Common myeloid progenitor, CD34-positive (primary cell): ENCODE measurements at places on chromosomes 4 and X.

DNA sequence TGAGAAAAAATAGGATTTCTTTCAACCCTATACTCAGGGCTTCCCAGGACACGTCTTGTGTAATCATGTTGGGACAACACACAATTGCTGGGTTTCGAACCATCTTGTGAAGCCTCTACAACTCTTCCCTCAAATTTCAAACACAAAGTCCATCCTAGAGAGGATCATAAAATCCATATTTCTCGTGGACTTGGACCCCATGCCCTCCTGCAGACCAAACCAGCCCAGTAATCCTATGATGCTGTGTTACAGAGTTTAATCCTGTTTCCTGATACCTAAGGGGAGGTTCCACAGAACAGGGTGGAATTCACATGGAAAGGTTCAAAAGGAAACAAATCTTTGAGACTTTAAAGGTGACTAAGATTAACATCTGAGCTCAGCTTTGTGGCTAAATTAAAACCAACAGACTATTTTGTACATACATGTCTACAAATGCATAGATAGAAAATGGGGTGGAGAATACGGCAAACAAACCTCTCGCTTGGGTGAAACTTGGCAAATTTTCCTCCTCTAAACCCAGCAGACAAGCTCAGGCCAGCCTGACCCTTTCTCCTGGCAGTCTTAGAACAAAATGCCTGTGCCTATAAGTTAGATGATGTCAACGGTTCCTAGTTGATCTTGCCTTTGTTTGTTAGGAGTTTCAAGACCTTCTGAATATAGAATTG is 38.1 kb downstream of the EGFL6 start:
- DNase-seq = no peak
- no peaks in the 10 kb centered on the region for H3K4me1 ChIP-seq
- no peak overlapping the region for H3K27ac ChIP-seq
- H3K36me3 ChIP-seq = no peaks in the 10 kb centered on the region
- H3K27me3 ChIP-seq = no peaks in the 10 kb centered on the region

DNA sequence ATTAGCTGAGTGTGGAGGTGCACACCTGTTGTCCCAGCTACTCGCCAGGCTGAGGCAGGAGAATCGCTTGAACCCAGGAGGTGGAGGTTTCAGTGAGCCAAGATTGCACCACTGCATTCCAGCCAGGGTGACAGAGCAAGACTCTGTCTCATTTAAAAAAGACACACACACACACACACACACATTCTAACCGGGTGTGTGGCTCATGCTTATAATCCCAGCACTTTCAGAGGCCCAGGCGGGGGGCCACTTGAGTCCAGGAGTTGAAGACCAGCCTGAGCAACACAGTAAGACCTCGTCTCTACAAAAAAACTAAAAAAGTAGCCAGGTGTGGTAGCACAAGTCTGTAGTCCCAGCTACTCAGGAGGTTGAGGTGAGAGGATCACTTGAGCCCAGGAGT is 152.3 kb downstream of the LRBA start:
- H3K36me3 ChIP-seq = peaks cover 11% of the 10 kb centered on the region
- no peak for DNase-seq
- peaks cover 1% of the 10 kb centered on the region for H3K4me1 ChIP-seq
- no peak overlapping the region for H3K4me3 ChIP-seq
- H3K27ac ChIP-seq = no peak overlapping the region

DNA sequence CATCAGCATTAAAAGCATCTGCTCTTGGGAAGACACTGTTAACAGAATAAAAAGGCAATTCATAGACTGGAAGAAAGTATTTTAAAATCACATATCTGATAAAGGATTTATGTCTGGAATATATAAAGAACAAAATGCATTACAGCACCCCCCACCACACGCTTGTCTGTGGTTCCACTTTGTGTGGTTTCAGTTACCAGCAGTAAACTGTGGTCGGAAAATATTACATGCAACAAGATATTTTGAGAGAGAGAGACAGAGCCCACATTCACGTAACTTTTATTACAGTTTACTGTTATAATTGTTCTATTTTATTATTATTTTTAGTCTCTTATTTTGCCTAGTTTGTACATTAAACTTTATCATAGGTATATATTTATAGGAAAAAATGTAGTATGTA is 21.2 kb upstream of the PDE6B start:
- H3K27me3 ChIP-seq = peaks cover 4% of the 10 kb centered on the region
- no peaks in the 10 kb centered on the region for H3K36me3 ChIP-seq
- H3K4me1 ChIP-seq = peaks cover 17% of the 10 kb centered on the region
- H3K4me3 ChIP-seq = no peak overlapping the region
- no peak overlapping the region for H3K27ac ChIP-seq
- peak; percentile 84 for DNase-seq

DNA sequence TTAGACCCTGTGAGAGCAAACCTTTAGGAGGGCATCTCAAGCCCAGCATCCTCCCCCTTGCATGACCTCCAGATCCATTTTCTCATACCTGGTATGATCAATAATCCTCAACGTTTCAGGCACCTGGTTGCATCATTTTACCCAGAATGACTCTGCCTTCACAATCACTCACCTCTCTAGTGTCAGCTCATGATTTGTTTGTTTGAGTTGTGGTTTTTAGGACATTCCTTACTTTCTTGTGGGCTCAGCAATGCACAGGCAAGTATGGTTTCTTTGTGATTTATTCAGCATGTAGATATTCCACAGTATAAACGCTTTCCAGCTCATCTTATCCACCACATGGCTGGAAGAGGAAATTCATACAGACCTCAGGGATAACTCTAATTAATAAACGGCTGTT is 93.6 kb upstream of the CPEB2 start:
- no peaks in the 10 kb centered on the region for H3K4me1 ChIP-seq
- no peaks in the 10 kb centered on the region for H3K36me3 ChIP-seq
- no peak overlapping the region for H3K4me3 ChIP-seq

DNA sequence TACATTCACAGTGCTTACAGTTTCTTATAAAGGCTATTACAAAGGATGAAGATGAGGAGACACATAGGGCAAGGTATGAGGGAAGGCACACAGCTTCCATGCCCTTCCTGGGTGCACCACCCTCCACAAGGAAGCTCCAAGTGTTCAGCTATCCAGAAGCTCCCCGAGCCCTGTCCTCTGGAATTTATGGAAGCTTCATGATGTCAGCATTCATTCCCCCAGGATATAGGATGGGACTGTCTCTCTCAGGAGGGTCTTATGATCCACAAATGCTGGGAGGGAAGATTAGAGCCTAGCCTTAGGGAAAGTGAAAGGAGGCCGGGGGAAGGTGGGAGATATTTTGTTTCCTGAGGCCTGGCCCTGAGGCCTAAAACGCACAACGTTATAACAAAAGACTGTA is 236.0 kb downstream of the ANK2 start:
- H3K36me3 ChIP-seq = no peaks in the 10 kb centered on the region
- H3K4me3 ChIP-seq = no peak overlapping the region

DNA sequence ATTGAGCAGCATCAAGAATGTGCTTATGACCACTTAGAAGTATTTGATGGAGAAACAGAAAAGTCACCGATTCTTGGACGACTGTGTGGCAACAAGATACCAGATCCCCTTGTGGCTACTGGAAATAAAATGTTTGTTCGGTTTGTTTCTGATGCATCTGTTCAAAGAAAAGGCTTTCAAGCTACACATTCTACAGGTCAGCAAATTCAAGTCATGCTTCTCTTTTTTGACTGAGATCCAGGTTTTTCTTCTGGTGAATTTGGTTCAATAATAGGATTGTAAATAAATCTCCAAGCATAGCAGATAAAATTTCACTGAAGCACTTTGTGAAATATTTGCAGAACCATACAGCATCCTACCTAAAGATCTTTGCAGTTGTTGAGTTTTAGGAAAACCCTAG is 218.1 kb downstream of the TLL1 start:
- peaks cover 3% of the 10 kb centered on the region for H3K27me3 ChIP-seq
- H3K36me3 ChIP-seq = no peaks in the 10 kb centered on the region
- H3K4me3 ChIP-seq = no peak overlapping the region
- no peaks in the 10 kb centered on the region for H3K4me1 ChIP-seq
- DNase-seq = no peak

GRCh38 chr4:59127743-59128142 is 2017.6 kb upstream of the IGFBP7 start:
- no peaks in the 10 kb centered on the region for H3K36me3 ChIP-seq
- no peak overlapping the region for H3K4me3 ChIP-seq
- no peak overlapping the region for H3K27ac ChIP-seq
- DNase-seq = no peak

GRCh38 chr4:163558539-163559044 is 64.1 kb downstream of the TMA16 start:
- peak overlapping the region; percentile 20 for H3K4me3 ChIP-seq
- H3K4me1 ChIP-seq = peaks cover 23% of the 10 kb centered on the region
- peak; percentile 89 for DNase-seq
- no peaks in the 10 kb centered on the region for H3K27me3 ChIP-seq
- H3K36me3 ChIP-seq = no peaks in the 10 kb centered on the region

- DNase-seq = no peak
- peaks cover 26% of the 10 kb centered on the region for H3K4me1 ChIP-seq
- H3K36me3 ChIP-seq = peaks cover 7% of the 10 kb centered on the region
- no peak overlapping the region for H3K4me3 ChIP-seq
- H3K27me3 ChIP-seq = no peaks in the 10 kb centered on the region
Measured at GRCh38 chrX:2224597-2225235, 276.1 kb downstream of the DHRSX start.

DNA sequence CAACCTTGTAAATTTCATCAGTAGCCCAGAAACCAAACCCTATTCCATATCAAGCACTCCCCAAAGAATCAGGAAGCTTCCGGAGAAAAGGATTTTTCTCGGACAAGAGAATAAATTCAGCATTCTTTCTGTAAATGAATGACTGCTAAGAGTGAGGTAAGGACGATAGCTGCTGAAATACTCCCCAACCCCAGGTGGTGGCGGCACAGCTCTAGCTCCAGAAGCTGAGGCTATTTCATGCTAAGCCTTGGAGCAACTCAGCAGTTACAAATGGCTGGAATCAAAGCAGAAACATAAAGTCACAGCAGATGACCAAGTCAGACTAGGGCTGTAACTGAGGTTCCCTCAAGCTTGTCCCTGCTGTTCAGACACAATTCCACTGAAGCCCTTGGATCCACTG is 13.9 kb upstream of the PCDH19 start:
- H3K27me3 ChIP-seq = peaks cover 10% of the 10 kb centered on the region
- H3K4me3 ChIP-seq = no peak overlapping the region
- no peak for DNase-seq
- H3K27ac ChIP-seq = no peak overlapping the region
- no peaks in the 10 kb centered on the region for H3K36me3 ChIP-seq

DNA sequence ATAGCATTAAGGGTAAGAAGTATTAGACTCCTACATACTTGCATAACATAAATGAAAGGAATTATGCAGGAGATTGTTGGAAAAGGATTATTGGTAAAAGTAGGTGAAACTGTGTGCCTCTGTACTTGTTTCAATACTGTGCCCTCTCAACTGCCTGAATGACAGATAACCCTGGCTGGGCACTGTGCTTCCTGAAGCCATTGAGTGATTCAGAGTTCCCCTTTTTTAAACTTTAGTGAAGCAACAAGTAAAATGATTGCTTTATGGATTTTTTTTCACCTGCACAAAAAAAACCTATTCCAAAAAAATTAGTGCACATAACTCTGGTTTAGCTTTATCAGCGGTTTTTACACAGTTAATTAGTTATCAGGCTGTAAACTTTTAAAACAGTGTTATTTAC is 204.8 kb downstream of the TRAM1L1 start:
- no peaks in the 10 kb centered on the region for H3K27me3 ChIP-seq
- no peaks in the 10 kb centered on the region for H3K36me3 ChIP-seq
- H3K27ac ChIP-seq = peak overlapping the region; percentile 18
- peak; percentile 10 for DNase-seq
- H3K4me1 ChIP-seq = no peaks in the 10 kb centered on the region

- no peak for DNase-seq
- no peaks in the 10 kb centered on the region for H3K36me3 ChIP-seq
- no peak overlapping the region for H3K4me3 ChIP-seq
- H3K4me1 ChIP-seq = no peaks in the 10 kb centered on the region
- H3K27ac ChIP-seq = no peak overlapping the region
- H3K27me3 ChIP-seq = no peaks in the 10 kb centered on the region
Measured at GRCh38 chrX:133229361-133229760, 11.2 kb upstream of the TFDP3 start.

- peaks cover 17% of the 10 kb centered on the region for H3K27me3 ChIP-seq
- no peaks in the 10 kb centered on the region for H3K4me1 ChIP-seq
- no peaks in the 10 kb centered on the region for H3K36me3 ChIP-seq
- H3K27ac ChIP-seq = no peak overlapping the region
- no peak for DNase-seq
Measured at GRCh38 chrX:1075741-1076140, 136.7 kb downstream of the CRLF2 start.

GRCh38 chr4:181846934-181847333 is 396.3 kb upstream of the TENM3 start:
- no peaks in the 10 kb centered on the region for H3K27me3 ChIP-seq
- H3K27ac ChIP-seq = no peak overlapping the region
- no peak for DNase-seq
- H3K36me3 ChIP-seq = no peaks in the 10 kb centered on the region
- H3K4me1 ChIP-seq = no peaks in the 10 kb centered on the region

DNA sequence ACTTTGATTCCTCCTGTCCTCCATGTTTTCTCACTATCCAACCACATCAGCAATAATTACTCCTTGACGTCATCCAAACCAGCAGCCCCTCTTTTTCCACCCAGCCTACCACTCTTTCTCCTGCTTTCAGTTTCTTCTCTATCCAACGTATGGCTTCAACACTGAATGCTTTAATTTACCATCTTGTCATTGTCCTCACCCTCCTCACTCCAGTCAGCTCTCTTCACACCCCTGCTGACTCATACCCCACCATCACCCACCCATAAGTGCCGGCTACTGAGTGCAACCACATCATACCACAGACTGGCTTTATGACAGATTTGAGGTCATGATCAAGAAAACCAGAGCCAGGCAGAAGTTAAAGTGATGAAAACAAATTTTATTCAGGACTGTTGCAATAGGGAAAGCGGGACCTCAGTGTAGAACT is 9.8 kb upstream of the ANXA5 start:
- peak; percentile 91 for DNase-seq
- H3K4me3 ChIP-seq = no peak overlapping the region
- no peaks in the 10 kb centered on the region for H3K27me3 ChIP-seq
- H3K4me1 ChIP-seq = no peaks in the 10 kb centered on the region
- no peaks in the 10 kb centered on the region for H3K36me3 ChIP-seq

DNA sequence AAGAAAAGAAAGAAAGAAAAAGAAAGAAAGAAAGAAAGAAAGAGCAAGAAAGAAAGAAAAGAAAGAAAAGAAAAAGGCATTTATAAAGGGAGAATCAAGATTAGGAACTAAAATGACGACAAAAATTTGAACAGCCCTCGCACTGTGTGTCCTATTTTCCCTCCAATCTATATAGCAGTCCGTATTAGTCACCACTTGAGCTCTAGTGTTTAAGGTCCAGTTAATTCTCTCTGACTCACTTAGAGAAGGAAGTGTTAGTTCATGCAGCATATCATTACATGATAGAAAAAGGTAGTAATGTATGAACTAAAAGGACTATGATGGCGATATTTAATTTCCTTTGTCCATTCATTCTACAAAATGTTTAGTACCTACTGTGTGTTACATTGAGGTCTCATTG is 122.7 kb downstream of the CBLL2 start:
- no peaks in the 10 kb centered on the region for H3K4me1 ChIP-seq
- H3K4me3 ChIP-seq = no peak overlapping the region
- DNase-seq = no peak
- no peak overlapping the region for H3K27ac ChIP-seq
